Epithelial cell of umbilical artery (primary cell): ENCODE measurements at places on chromosomes 1 and 21. TPM values are rescaled to one million over a fixed set of nuclear protein-coding genes. Genes with fewer than 3 reads are reported as not detected.

The WDR77 gene
- total RNA-seq = 67.6 and 70.8 TPM in 2 replicates

The USH2A gene
- total RNA-seq = not detected in 2 replicates

The EXO1 gene
- 13.0 and 22.3 TPM in 2 replicates for total RNA-seq

The RPE65 gene
- total RNA-seq = not detected in 2 replicates

The KRTAP12-3 gene
- not detected in 2 replicates for total RNA-seq

The HCRTR1 gene
- under 0.01 and 1.1 TPM in 2 replicates for total RNA-seq

The PROK1 gene
- not detected in 2 replicates for total RNA-seq

The TEX38 gene
- total RNA-seq = not detected in 2 replicates

The HCN3 gene
- 0.30 and 0.32 TPM in 2 replicates for total RNA-seq

The S100A8 gene
- total RNA-seq = not detected in 2 replicates

The PLXNA2 gene
- total RNA-seq = 41.5 and 78.9 TPM in 2 replicates

The CASP9 gene
- 7.1 and 9.4 TPM in 2 replicates for total RNA-seq

The TRIM17 gene
- not detected in 2 replicates for total RNA-seq

The ALPL gene
- 0.30 TPM in 1 of 2 replicates, not detected in the other for total RNA-seq

The MACO1 gene
- 17.2 and 21.4 TPM in 2 replicates for total RNA-seq

The RNU1-1 gene
- total RNA-seq = under 0.01 and 5,836 TPM in 2 replicates

The VCAM1 gene
- 14.3 and 47.1 TPM in 2 replicates for total RNA-seq

The KCND3 gene
- total RNA-seq = not detected in 2 replicates

The FAM163A gene
- total RNA-seq = under 0.01 TPM in 2 replicates

The AMY2B gene
- 0.30 and 0.65 TPM in 2 replicates for total RNA-seq

The DYNLT5 gene
- total RNA-seq = 4.2 and 13.4 TPM in 2 replicates

The RNU1-3 gene
- total RNA-seq = under 0.01 and 5,836 TPM in 2 replicates

The CD247 gene
- total RNA-seq = not detected in 2 replicates

The COL16A1 gene
- 1.3 and 35.6 TPM in 2 replicates for total RNA-seq

The NEK2 gene
- total RNA-seq = 26.6 and 33.9 TPM in 2 replicates

The PPIH gene
- total RNA-seq = 46.7 and 47.4 TPM in 2 replicates

The DENND2C gene
- total RNA-seq = 0.15 and 0.65 TPM in 2 replicates

The C1orf56 gene
- 1.3 and 1.5 TPM in 2 replicates for total RNA-seq

The SAMSN1 gene
- total RNA-seq = 1.2 and 9.4 TPM in 2 replicates

The RNF186 gene
- not detected in 2 replicates for total RNA-seq

The C8B gene
- not detected in 2 replicates for total RNA-seq

The TMEM200B gene
- total RNA-seq = 0.65 and 1.8 TPM in 2 replicates

The MAEL gene
- total RNA-seq = 0.32 TPM in 1 of 2 replicates, not detected in the other

The STUM gene
- not detected in 2 replicates for total RNA-seq

The RUNX1 gene
- total RNA-seq = 4.2 and 5.2 TPM in 2 replicates

The TRAF3IP3 gene
- under 0.01 TPM in 1 of 2 replicates, not detected in the other for total RNA-seq

The AK5 gene
- total RNA-seq = 21.8 and 97.3 TPM in 2 replicates

The NR0B2 gene
- not detected in 2 replicates for total RNA-seq

The MTMR11 gene
- total RNA-seq = 3.9 and 4.9 TPM in 2 replicates

The RNU1-2 gene
- under 0.01 and 5,836 TPM in 2 replicates for total RNA-seq

The S1PR1 gene
- 159 and 166 TPM in 2 replicates for total RNA-seq

The KCNE1 gene
- 0.15 TPM in 1 of 2 replicates, not detected in the other for total RNA-seq

The OPRD1 gene
- not detected in 2 replicates for total RNA-seq

The NPR1 gene
- total RNA-seq = 2.6 and 6.7 TPM in 2 replicates

The EFCAB14 gene
- 34.1 and 46.7 TPM in 2 replicates for total RNA-seq

The KCNT2 gene
- under 0.01 and 0.91 TPM in 2 replicates for total RNA-seq

The TFF2 gene
- total RNA-seq = not detected in 2 replicates

The NFASC gene
- total RNA-seq = under 0.01 and 0.46 TPM in 2 replicates

The FAM3B gene
- not detected in 2 replicates for total RNA-seq

The FNBP1L gene
- 41.6 and 47.1 TPM in 2 replicates for total RNA-seq
